ENCODE measurements at places on chromosomes 11 and 22.

DNA sequence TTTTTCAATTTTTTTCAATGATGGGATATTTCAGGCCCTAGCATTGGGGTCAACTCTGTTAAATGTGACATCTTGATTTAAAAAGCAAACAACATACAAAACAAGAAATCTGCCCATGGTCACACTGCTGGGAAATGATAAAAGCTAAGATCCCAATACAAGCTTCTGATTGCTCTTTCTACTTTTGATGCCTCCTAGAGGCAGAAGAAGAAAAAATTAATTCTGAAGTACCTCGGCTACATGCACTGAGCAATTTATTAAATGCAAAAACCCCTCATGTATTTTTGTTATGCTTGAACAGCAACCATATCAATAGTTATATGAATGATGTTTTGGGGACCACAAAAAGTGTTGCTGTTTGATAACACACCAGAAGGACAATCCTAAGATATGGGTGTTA lies 342.1 kb upstream of the NARS2 start:
- no peak for DNase-seq

DNA sequence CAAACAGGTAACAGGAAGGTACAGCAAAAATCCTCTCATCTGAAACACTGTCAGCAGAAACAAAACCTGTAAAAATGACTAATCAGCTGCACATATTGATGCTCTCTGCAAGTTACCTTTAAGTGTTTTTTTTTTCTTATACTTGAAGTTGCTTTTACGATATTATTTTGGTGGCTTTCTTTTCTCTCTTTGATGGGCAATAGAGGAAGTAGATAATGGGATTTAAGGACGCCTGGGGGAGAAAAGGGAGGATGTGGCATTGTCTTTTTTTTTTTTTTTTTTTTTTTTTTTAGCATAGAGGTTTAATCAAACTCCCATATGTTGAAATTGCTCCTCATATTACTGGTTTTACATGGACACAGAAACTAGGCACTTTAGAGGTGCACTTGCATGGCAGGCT lies 11.4 kb upstream of the ADSL start:
- no peak for DNase-seq

DNA sequence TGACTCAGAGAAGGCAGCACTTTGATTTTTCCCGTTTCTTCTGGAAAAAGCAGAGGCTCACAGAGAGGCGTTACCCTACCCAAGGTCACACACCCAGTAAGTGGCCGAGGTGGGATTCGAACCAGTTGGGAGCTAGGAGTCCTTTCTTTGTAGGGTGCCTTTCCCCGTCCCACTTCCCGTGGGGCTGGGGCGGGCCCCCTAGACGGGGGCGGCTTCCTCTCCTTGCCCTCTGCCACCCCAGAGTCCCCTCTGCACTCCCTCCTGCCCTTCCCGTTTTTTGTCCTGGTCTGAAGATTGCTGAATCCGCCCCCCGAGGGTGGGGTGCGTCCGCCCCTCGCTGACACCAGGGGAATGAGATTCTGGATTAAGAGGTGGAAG lies 747 bp downstream of the TPCN2 start:
- DNase-seq: no peak

DNA sequence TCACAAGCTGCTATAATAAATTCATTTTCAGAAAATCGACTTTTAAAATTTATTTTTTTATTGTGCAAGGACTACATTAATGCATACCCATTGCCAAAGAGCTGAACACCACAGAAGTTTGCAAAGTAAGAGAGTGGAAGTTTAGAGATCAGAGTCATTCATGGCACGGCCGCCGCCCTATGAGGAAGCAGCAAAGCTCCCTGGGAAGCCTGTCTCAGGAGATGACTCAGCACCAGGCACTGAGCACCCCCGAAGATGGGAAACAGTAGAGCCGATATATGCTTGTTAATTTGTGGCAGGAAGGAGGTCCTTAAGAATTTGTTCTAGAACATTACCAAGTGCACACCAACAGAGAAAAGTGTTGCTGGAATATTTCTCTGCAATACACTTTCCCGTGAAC lies 693.7 kb downstream of the OPCML start:
- DNase-seq: no peak

- no peak for DNase-seq
Observed at GRCh38 chr22:21835378-21835777, 32.1 kb downstream of the MAPK1 start.

- no peak for DNase-seq
Observed at GRCh38 chr11:85948884-85949283, 93.7 kb downstream of the CCDC83 start.

- no peak for DNase-seq
Observed at GRCh38 chr22:28589102-28589750, 90.4 kb downstream of the TTC28 start.

DNA sequence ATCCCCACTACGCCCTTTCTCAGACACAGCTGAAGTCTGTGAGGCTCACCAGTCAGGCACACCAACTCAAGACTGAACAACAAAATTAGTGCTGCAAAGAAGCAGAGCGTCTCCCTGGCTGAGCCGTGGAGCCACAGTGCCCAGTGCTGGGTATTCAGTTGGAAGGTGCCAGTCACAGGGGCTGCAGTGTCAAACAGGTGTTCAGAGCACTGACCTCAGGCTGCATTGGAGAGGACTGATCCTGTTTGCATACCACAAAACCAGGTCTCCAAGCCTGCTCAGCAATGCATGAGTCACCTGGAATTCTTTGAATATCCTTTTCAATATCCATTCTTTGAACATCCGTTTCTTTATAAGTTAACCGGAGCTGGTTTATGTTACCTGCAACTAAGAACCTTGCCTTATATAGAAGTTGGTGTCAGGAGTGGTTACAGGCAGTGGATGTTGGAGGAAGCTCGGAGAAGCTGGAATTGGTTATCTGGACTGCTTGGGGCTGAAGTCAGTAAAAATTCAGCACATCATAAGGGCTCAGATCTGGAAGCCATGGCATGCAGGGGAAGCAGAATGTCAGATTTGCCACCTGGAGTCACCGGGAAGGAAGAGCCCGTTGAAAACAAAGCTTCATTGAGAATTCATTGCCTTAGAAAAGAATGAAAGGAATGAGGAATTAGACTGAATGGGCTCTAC lies 30.3 kb downstream of the PDGFB start:
- DNase-seq: no peak

- DNase-seq: no peak
Observed at GRCh38 chr22:38111925-38112355, 1.5 kb upstream of the BAIAP2L2 start.

DNA sequence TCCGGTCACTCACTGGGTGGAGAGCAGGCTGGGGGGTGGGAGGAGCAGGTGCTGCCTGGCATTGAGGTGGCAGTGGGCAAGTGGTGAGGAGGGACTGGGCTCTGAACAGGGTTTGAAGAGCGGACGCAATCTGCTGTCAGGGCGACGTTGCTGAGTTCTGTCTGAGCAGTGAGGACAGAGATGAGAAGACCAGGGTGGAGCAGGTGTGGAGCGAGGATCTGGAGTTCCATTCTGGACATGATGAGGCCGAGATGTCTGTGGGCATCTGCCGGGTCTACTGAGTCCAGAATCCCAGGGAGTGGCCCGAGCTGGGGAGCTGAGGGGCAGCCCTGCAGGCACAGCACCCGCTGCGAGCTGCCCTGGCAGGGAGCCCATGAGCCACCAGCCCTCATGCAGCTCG lies 2.2 kb upstream of the MOV10L1 start:
- DNase-seq: no peak

DNA sequence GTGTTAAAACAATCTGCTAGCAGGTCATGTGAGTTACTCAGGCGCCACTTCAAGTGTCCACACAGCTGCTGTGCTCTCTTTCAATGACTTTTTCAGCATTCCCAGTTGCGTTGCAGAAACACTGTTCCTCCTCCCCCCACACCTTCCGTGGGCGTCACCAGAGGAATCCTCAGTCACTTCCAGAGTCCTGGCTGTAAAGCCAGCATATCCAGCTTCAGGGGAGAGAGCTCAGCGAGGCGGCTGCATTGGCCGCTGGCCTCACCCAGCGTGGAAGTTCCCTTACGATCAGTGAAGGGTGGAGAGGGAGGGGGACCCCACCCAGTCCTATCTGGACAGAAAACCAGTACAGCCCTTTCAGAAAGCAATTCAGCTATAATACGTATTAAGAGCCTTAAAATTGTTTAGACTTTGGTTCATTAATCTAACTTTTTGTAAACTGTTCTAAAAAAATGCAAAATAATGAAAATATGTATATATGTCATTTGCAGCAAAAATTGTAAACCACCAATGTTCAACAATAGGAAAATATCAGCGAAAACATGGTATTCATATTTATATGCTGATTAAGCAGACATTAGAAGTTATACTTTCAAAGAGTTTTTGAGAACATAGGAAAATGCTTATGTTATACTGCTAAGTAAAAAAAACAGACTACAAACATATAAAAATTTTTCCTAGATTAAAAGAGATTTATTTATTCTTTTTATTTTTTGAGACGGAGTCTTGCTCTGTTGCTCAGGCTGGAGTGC lies 2.8 kb upstream of the ANO9 start:
- DNase-seq: no peak

GRCh38 chr11:126308271-126308671 lies 4.4 kb downstream of the DCPS start:
- DNase-seq: no peak

- DNase-seq: no peak
Observed at GRCh38 chr11:1084561-1085439, 10.1 kb downstream of the MUC2 start.

DNA sequence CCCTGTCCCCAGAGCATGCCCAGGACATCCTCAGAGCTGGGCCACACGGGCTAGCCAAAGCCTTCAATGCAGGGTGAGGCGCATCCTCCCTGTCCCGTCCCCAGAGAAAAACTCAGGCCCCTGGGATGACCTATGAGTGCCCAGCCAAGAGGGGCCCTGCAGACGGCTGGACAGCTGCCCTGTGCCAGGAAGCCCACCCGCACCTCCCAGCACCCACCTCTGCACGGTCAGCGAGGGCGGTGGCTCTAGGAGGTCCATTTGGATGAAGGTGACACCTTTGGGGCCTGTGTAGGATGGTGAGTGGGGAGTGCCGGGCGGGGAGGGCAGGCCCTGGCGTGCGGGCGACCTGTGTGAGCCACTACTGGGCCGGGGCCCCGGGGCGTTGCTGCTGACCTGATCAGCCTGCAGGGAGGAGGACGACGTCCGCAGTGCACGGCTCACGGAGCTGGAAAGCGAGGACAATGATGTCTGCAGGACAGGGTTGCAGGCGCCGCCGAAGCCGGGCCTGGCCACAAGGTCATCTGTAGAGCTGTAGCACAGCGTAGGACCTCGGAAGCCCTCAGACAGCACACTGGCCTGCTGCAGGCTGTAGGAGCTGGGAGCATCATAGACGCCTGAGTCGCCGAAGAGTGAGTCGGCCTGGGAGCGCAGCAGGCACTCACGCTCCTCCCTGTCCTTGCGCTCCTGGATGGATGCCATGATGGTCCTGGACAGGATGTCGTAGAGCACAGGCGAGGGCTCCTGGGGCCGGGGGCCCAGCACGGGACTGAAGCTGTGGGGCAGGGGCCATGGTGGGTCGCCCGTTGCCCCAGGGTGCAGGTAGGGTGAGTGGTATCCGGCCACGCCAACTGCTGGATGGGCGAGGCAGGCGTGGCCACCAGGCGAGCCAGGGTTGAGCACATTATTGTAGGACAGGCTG lies 180.5 kb downstream of the IGLL1 start:
- no peak for DNase-seq

GRCh38 chr11:112783945-112784322 lies 177.3 kb upstream of the NCAM1 start:
- no peak for DNase-seq

DNA sequence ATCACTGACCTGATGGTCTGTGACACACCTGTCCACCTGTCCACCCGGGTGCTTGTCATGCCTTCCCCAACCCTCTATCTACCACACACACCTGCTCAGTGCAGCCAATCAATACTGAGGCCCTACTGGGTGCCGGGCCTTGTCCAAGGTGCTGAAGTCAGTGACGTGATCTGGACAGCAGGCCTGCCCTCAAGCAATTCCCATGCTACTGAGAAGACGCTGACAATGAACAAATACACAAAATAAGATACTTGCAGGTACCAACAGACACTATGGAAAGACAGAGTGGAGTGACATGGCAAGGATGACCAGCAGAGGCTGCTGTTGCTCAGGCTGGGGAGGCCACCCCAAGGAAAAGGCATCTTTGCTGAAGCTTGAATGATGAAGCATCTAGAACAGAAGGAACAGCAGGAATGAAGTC lies 21.2 kb downstream of the PLAAT3 start:
- no peak for DNase-seq

GRCh38 chr11:128453444-128454336 lies 133.7 kb downstream of the ETS1 start:
- DNase-seq: no peak
